RKO (cell line): ENCODE measurements at places on chromosomes 3 and 15.
A peak's percentile ranks its signal among the peaks of the same experiment; 100 is the strongest.

DNA sequence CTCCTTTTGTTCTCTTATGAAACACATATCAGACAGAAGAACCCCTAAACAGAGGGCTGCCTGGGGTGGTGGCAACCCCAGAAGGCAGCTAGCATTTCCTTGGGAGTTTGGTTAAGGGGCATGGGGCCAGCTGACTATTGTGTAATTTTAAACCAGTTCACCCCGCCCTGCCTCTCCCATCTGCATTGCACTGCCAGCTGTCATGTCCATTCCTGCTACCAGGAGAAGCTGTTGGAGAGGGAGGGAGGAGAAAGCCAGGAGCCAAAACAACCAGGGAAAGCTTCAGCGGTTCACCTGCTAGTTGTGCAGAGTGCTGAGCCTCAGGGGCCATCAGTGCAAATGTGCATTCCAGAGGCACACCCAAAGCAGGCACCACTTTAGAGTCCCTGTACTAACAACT lies 47.6 kb upstream of the ATP1B3 start:
- no peak for DNase-seq

- DNase-seq = no peak
Measured at GRCh38 chr15:62931650-62932049, 110.9 kb upstream of the TPM1 start.

DNA sequence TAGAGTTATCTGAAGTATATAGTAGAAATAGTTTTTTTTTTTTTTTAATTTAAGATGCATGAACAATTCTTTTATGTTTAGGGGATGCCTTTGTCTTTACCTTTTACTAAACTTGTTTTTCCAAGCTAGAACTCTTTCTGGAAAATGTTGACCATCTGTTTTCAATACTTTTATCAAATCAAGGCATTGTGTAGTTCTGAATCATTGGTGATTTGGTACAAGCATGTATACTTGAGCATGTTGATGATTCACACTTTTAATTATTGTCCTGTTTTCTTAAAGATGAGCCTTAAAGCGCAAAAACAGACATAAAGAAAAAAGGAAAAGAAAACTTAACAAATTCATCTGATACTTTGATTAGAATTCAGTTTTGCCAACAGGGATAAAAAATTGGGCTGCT lies 28.3 kb downstream of the PDCD6IP start:
- DNase-seq = no peak

GRCh38 chr3:107675233-107675900 lies 152.6 kb downstream of the BBX start:
- DNase-seq = no peak

GRCh38 chr3:196741249-196741889 lies 1.7 kb downstream of the PAK2 start:
- peak; percentile 19 for DNase-seq

- no peak for DNase-seq
Measured at GRCh38 chr15:76983590-76984375, 11.1 kb upstream of the PSTPIP1 start.

DNA sequence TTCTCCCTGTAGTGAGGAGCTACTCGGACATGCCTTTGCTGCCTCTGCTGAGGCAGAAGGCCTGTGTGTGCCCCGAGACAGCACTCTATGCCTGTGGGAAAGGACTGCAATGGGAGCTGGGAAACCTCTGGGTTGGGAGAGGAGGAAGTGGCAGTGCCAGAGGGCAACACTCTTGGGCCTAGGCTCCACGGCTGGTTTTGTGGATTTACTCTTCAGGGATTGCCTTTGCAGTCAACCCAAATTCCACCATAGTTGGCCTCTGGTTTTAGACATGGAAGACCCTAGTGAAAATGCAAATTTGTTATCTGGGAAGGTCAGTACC lies 46.8 kb downstream of the ITGA11 start:
- no peak for DNase-seq

DNA sequence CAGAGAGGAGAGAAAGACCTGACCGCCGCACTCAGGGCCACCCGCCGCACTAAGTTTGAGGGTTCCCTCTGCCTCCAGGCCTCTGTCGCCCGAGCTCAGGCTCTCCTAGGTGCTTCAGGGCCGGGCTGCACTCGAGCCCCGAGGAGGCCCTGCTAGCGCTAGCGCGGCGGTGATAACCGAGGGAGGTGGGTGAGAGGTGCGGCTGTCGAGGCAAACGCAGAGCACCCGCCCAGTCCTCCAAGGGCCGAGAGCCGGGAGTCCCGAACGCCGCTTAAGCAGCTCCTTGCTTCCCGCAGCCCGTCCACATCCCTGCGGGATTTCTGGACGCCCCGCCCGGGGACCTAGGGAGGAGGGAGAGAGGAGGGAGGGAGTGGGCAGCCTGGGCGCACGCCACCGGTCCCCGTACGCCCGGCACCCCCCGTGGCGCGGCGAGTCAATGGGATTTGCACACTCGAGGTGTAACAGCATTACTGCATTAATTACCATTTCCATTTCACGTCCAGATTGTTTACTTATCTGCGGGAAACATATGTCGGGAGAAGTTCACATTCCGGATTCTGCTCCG lies 6.8 kb downstream of the SOX14 start:
- no peak for DNase-seq

DNA sequence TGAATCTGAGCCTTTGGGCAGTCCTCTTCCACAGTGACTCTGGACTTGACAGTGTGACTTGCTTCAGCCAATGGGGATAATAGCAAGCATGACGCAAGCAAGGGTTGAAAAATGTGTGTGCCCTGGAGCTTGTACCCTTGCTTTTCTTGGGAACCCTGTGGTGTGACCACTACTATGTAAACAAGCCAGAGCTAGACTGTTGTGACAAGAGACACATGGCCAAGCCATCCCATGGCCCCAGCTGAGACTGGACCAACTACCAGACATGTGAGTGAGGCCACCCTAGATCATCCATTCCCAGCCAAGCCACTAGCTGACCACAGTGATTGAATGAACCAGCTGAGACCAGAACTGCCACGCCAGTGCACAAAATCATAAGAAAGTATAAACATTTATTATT lies 11.8 kb downstream of the MYO1E start:
- DNase-seq = no peak

DNA sequence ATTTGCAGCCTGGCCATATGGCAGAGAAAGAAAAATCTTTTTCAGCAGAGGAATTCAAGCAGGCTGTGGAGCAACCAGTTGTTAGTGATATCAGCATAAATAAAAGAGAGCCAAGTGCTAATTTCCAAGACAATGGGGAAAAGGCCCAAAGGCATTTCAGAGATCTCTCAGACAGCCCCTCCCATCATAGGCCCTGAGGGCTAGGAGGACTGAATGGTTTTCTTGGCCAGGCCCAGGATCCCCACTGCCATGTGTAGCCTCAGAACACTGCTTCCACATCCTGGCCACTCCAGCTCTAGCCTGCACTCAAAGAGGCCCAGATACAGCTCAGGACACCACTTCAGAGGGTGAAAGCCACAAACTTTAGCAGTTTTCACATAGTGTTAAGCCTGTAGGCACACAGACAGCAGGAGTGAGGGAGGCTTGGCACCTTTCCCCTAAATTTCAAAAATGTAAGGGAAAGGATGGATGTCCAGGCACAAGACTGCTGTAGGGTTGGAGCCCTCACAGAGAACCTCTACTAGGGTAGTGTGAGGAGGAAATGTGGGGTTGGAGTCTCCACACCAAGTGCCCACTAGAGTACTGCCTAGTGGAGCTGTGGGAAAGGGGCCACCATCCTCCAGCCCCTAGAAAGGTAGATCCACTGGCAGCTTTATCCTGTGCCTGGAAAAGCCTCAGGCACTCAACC lies 191.4 kb downstream of the TBL1XR1 start:
- DNase-seq = no peak

GRCh38 chr3:126343649-126344035 lies 13.6 kb downstream of the KLF15 start:
- no peak for DNase-seq

DNA sequence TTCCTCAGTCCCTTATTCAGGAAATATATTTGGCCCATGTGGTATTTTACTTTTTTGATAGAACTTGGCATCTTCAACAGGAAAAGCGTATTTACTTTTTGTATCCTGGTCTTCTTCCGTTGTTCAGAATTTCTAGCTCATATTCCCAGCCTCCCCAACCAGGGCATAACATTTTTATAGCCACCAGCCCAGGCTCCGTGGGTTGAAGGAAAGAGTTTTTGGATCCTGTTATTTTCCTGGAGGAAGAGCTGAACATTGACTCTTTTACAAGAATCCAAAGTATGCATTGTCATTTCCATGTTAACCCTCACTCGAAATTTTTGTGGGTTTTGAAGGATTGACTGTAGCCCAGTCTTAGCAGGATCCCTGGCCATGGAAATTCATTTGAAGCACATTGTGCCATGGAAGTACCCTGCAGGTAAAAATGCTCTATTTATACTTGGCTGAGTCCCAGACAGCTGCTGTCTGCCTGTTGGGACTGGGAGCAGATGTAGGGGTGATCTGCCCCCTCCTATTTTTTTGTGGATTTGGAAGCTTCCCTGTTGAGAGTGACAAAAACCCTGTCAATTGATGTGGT lies 98.8 kb downstream of the AKAP13 start:
- DNase-seq = no peak

GRCh38 chr3:10173095-10173925 lies 8.6 kb downstream of the IRAK2 start:
- no peak for DNase-seq

DNA sequence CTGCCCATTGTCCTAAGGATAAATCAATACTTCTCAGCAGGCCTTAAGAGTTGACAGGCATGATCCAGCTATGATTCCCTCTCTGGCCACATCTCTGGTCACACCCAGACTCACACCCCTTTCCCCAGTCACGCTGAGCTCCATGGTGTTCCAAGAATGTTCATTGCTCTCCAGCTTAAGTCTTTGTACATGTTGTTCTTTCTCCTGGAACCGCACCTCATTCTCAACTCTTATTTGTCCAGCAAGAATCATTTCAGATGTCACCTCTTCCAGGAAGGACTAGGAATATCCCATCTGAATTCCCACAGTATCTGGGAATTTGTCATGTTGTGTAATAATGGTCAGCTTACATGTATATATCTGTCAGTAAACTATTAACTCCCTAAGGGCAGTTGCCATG lies 118.3 kb upstream of the GALNT15 start:
- DNase-seq = no peak

GRCh38 chr3:18431266-18431665 lies 6.1 kb upstream of the SATB1 start:
- DNase-seq = no peak

DNA sequence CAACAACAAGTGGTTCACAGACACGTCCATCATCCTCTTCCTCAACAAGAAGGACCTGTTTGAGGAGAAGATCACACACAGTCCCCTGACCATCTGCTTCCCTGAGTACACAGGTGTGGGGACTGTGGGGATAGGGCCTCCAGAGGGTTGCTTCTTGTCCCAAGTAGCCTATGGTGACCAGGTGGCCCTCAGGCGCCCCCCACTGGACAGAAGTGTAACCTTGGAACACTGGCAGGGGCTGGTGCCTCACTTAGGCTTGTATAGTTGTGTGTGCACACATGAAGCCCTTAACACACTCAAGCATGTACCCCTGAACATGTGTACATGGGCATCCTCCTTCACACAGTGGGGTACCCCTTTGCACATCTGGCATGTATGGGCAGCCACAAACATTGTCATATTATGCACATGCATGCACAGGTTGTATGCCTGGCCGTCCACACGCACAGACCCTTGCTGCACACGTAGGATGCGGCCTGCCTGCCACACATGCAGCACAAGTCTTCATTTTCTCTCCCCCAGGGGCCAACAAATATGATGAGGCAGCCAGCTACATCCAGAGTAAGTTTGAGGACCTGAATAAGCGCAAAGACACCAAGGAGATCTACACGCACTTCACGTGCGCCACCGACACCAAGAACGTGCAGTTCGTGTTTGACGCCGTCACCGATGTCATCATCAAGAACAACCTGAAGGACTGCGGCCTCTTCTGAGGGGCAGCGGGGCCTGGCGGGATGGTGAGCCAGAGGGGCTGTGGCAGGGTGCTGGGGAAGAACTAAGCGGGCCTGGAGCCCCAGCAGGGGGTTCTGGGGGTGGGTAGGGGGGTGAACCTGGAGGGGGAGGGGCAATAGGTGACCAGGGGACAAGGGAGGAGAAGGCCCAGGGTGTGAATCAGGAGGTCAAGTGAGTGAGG lies 11.7 kb upstream of the SEMA3B start:
- DNase-seq = peak; percentile 27

DNA sequence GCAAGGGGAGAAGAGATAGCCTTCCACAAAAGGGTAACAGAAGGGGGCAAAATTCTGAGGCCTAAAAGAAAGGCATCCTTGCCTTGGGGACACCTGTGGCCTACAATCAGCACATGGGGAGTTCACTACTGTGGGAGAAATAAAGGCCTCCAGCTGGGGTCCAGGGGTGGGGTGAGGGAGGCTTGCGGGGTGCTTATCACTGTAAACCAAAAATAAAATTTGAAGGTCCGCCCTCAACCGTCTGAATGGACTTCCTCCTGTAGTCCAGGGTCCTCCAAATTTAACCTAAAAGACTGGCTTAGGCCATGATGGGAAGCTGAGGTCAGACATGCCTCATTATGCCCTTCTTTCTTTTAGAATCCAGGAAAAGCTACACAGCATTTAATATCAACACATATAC lies 2.1 kb upstream of the POLR2M start:
- DNase-seq = no peak

GRCh38 chr15:90872486-90873184 lies 4.2 kb downstream of the FURIN start:
- DNase-seq = peak; percentile 87

DNA sequence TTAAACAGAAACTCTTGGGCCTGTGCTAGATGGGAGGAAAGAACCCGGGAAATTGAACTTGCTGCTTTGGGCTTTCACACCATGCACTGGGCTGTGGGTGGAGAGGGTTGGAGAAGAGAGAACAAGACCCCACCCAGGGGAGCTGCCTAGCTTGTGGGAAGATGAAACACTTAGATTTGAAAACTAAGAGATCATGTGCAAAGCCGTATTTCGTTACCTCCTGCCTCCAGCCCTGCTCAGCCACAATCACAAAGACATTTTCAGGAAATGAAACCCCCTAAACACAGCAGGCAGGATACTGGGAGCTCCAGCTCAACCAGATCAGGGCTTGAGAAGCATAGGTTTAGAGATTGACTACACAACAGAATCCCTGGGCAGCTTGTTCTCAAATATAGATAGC lies 183.0 kb upstream of the C2CD4B start:
- DNase-seq = no peak

- no peak for DNase-seq
Measured at GRCh38 chr15:84934942-84935729, 46.5 kb upstream of the PDE8A start.

GRCh38 chr15:50256188-50257041 lies 9.1 kb downstream of the HDC start:
- DNase-seq = no peak

DNA sequence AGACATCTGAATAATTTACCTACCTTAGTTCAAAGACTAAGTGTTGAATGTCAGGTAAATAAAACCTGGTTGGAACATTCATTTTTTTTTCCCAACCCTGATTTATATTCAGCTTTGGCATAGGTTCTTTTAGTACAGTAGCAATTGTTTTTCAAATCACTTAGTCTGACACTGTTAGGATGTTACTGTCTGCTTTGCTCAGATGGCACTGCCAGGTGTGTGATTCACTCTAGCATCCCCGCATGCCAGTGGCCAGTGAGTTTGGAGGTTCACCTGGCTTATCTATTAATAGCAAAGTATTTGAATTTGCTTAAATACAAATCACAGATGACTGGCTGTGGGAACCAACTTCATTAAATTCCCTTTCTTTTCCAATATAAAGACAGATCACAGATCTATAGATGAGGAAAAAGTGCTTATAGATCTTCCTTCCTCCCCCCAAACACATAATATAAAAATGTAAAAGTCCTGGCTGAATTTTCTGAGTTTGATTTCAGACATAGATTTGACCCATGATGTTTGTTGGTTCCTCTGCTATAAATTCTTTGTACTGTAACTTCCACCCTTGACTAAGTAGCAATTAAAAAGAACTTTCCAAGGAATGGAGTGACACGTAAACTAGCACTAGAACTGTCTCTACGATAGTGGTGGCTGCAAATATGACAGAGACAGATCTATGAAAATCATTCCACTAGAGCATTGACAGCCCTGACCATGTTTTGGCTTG lies 3.9 kb downstream of the THBS1 start:
- DNase-seq = no peak
